ELF-1 (cell line): ENCODE measurements at places on chromosomes 2 and 18.

GRCh38 chr2:161332371-161332967 lies 24.2 kb downstream of the PSMD14 start:
- no peak for DNase-seq

DNA sequence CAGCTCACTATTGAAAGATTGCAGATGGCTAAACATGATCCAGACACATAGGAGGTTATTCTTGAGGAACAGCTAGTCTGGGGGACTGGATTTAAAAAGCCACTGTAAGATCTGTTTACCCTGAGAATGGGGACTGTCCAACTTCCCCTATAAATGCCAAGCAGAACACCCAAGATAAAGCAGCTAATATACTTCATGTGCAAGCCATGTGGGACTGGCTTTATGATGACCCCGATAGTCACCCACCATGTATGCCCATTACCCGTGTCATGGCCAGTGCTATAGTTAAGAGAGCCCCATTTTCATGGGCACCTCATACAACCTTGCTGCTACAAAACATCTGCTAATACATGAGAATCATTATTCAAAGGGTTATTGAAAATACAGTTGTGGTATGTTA lies 16.0 kb downstream of the YPEL5 start:
- no peak for DNase-seq

- no peak for DNase-seq
Observed at GRCh38 chr2:184654945-184655344, 56.6 kb downstream of the ZNF804A start.

DNA sequence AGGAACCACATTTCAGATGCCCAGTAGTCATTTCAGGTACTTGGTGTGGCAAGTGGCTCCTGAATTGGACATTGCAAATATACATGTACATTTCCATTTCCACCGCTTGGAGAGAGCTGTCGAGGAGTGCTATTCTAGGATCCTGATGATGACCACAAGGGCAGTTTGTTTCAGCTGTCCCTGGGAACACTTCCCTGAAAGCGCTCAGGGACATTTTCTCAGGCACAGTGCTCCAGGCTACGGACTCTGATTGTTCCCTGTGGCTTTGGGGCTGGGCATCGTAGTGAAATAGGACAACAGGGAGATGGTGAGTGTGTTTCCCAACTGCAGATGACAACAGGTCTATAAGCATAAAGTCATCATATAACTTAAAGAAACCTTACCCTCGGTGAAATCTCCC lies 3.1 kb downstream of the DBI start:
- DNase-seq, result no peak

DNA sequence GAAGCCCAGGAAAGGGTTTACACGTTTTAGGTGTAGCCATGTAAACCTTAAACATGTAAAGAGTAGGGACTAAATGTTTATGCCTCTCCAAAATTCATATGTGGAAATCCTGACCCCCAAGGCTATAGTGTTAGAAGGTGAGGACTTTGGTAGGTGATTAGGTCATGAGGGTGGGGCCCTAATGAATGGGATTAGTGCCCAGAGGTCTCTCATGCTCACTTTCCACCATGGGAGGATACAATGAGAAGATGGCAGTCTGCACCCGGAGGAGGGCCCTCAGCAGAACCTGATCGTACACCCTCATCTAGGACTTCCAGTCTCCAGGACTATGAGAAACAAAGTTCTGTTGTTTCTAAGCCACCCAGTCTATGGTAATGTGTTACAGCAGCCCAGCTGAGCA lies 119.6 kb downstream of the TMEM163 start:
- no peak for DNase-seq

DNA sequence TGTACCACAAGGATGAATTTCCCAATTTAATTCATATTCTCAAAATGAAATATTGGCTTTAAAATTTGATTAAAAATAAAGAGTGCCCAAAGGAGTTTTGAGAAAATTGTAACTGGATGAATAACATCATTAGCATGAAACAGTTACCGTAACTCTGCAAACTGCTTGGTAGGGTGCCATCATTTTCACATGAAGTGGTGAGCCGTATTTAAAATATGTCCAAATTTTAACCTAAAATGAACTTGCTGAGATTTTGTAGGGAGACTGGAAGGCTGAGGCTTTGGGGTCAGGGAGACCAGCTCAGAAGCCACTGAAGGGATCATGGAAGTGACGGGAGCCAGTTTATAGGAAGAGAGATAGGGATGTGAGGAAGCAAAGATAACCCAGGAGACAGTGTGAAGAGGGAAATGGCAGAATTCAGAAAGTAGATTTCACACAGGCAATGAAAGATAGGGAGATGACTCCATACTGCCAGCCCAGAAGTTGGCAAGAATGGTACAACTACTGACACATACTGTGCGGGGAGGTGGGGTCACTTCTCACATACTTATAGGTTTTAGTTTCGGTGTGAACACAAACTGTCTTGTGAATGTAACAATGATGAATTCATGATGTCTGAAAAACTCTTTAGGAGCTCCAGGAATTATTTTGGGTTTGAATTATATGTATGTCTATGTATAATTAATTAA lies 53.8 kb downstream of the EFEMP1 start:
- no peak for DNase-seq

DNA sequence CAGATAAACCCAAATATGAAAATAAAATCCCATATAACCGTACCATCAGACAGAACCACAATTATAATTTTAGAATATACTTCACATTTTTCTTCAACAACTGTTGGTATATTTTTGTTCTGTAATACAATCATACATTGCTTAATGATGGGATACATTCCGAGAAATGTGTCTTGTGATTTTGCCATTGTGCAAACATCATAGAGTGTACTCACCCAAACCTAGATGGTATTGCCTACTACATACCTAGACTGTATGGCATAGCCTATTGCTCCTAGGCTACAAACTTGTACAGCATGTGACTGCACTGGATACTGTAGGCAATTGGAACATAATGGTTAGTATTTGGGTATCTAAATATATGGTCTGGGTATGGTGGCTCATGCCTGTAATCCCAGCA lies 30.6 kb downstream of the MAPRE3 start:
- DNase-seq, result no peak

DNA sequence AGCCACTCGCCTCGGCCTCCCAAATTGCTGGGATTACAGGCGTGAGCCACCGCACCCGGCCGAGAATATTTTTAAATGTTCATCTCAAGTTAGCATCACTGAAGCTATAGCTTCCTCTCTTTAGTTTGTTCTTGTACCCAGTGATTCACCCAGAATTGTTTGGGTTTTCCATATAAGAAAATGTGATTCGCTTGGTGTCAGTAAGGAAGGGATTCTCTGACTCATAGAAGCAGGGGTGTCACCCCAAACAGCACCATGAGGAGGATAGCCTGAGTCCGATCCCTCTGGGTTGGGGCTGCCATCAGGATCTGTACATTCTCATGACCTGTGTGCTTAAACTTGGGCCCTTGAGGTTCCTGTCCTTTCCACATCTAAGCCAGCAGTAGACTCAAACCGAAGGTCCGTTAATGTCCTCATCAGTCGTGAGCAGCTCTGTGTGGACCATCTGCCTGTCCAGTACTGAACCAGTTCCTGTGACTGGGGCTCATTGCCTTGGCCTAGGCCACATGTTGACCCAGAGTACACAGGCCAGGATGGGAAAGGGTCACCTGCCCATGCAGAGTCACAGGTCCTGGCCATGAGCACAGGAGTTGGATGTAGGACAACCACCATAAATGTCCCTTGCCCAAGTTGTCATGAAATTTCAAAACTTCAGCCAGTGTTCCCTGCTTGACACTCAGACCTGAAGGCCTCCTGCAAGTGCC lies 311.9 kb downstream of the GBX2 start:
- DNase-seq, result no peak

DNA sequence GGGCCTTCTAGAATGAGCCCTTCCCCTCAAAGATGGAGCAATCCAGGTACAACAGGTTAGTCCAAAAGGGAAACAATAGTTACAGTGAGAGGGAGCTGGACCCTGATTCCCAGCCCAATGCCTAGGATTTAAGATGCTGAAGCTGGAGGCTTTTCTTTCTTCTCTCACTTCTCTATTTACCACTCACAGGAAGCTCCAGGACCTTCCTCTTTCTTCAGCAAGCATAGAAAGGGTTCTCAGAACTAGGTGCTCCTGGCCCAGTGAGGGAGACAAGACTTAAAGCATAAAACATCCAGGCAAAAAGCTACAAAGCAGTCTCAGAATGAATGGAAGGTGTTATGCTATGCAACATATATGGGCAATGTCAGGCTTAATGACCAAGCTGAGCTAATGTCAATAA lies 279.0 kb downstream of the SRBD1 start:
- DNase-seq, result no peak

DNA sequence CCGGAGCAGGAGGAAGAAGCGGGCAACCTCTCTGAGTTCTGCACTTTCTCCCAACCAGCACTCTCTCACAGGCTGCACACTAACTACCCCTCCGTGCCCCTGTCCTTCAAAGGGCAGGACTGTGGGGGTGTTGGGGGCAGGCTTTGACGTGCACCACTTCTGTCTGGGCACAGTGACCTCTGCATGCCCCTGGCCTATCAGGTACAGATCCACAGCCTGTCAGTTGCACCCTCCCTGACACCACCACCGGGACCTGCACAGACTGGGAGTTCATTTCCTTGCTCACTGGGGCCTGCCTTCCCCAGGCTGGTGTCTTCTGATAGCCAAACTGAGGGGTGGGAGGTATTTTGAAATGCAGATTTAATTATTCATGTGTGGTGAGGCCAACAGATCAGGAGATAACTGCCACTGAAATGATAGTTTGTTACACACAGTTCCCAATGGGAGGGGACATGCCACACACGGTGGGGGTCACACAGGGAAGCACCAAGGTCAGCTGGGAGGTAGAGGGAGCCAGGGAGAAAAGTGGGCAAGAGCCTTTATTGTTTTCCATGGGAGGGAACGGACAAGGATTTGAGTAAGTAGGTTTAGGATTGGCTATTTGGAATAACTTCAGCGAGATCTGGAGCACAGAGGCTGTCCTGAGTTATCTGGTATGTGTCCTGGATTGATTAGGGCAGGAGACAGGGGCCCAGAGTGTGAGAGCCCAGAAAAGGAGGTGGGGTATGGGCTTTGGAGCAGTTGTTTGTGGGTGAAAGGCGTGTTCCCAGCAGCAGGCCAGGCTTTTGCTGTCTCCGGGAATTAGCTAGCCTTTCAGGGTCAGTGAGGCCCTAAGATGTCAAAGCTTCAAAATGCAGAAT lies 251.6 kb downstream of the AFF3 start:
- no peak for DNase-seq

GRCh38 chr18:9066358-9066757 lies 36.1 kb upstream of the NDUFV2 start:
- DNase-seq, result no peak

GRCh38 chr2:190583507-190584337 lies 49.2 kb upstream of the NEMP2 start:
- DNase-seq, result no peak

DNA sequence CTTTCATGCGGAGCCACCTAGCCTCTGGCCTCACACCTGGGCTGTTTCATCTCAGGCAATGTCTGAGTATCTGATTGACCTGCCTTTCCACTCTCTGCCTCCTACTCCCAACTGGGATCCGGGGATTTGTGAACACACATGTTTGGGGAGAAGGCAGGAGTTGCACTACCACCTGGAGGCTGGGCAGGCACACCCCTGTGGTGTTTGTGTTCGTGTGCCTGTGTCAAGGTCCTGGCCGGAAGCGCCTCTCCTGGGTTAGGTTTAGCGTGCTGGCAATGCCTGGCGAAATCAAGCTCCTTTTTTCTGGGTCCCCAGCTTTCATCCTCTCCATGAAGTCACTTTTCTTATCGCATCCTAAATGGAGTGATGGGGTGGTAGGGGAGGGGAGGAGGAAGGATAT lies 63.9 kb downstream of the GATA6 start:
- DNase-seq, result no peak

GRCh38 chr2:190425221-190425866 lies 17.2 kb downstream of the MFSD6 start:
- DNase-seq, result no peak

- no peak for DNase-seq
Observed at GRCh38 chr18:34957864-34958259, 83.4 kb upstream of the MAPRE2 start.

GRCh38 chr18:79940126-79940813 lies 11.2 kb downstream of the SLC66A2 start:
- no peak for DNase-seq

GRCh38 chr2:195759877-195760276 lies 102.9 kb downstream of the SLC39A10 start:
- no peak for DNase-seq

DNA sequence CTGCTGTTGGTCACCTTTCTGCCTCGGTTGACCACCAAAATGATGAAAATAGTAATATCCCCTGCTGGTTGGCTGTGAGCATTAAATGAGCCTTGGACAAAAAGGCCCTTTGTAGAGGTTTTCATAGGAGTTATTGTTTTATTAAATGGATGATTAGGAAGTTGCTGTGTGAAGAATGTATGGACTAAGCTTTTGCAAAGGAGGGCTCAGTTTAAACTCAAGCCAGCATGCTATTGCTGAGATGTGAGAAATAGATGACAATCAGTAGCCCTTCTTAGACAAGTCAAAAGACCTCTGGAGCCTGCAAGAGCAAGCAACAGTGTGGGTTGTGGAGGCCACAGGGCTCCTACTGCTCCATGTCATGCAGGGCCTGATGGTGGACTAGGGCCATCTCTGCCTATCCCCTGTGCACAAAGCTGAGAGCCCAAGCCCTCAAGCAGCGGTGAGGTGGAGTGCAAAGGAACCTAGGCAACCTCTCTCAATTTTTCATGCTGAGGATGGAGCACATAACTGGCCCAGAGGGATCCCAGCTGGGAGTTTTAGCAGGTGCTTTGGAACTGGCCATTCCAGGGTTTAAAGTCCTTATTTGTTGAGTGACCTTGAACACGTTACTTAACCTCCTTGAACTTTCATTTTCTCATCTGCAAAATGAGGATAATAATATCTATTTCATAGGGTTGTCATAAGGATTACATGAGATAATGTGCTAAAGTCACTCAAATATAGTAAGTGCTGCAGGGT lies 37.1 kb downstream of the FOSL2 start:
- no peak for DNase-seq
